ENCODE measurements at places on chromosomes 16 and 17.

GRCh38 chr16:56108724-56109123 is 82.6 kb upstream of the GNAO1 start:
- no peak for DNase-seq

GRCh38 chr17:10773391-10773790 is 30.5 kb downstream of the TMEM238L start:
- no peak for DNase-seq

GRCh38 chr16:72635104-72635503 is 412.8 kb downstream of the ZFHX3 start:
- DNase-seq: no peak

DNA sequence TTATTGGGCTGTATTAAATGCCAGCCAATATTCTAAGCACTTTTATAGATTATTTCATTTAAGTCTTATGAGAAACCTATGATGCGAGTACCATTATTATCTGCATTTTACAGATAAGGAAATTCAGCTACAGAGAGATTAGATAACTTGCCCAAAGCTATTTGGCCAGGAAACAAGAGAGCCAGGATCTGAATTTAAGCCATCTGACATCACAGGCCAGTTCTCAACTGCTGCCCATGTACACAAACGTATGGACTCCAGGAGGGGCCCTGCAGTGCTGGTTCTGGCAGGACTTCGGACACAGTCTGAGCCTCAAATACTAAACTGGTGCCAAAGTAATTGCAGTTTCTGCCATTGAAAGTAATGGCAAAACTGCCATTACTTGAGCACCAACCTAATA is 40.2 kb downstream of the CPPED1 start:
- no peak for DNase-seq

DNA sequence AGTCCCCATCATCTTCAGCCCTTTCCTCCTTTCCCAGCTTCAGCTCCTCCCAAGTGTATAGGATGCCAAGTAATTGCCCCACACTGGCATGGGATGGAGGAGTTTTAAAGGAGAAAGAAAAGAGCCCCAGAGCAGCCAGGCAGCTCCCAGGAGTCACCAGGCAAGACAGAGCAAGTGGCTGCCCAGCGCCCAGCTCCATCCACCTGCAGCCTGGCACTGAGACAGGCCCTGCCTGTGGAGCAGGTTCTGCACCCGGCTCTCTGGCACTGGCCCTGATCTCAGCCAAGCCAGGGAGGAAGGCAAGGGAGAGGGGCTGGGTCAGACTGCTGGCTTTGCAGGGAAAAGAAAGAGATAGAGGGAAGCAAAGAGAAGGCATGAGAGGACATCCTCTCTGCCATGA is 21.7 kb downstream of the FOXN1 start:
- no peak for DNase-seq

GRCh38 chr16:65832679-65833078 is 533.8 kb upstream of the CDH5 start:
- no peak for DNase-seq

DNA sequence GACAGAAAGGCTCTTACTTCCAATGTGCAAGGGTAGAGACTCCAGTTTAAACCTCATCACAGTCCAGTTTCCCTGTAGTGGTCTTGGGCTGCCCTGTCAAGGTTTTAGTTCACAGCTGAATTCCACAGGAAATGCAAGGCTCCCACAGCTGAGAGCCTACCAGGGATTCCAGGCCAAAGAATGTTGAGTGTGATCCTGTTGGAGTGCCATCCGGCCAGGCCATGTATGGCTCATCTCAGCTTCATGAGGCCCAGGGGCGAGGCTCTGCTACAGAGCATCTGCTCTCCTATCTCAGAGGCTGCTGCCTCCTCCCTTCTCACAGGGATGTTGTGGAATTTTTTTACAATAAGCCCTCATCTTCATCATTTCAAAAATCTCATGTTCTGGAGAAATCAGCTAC is 239.8 kb upstream of the CCL2 start:
- DNase-seq: no peak

Data from hippocampal formation (tissue), 2 donors.